ENCODE measurements at places on chromosomes 4 and X.

GRCh38 chr4:37383579-37384229 lies 139.2 kb downstream of the NWD2 start:
- DNase-seq = peak; percentile 50

DNA sequence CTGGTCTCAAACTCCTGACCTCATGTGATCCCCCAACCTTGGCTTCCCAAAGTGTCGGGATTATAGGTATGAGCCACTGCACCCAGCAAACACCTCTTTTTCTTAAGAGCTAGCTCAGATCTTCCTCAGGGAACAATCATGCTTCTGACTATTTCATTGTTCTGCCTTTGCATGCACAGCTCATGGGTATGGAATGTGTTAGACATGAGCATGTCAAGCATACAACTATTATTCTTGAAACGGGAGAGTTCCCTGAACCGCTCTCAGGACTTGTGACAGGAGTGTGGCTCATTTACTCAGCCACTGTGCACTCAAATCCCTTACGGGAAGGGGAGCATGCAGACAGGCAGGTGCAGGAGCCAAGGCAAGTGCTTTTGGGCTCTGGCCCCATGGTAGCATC lies 231.7 kb upstream of the TAPT1 start:
- DNase-seq = no peak

DNA sequence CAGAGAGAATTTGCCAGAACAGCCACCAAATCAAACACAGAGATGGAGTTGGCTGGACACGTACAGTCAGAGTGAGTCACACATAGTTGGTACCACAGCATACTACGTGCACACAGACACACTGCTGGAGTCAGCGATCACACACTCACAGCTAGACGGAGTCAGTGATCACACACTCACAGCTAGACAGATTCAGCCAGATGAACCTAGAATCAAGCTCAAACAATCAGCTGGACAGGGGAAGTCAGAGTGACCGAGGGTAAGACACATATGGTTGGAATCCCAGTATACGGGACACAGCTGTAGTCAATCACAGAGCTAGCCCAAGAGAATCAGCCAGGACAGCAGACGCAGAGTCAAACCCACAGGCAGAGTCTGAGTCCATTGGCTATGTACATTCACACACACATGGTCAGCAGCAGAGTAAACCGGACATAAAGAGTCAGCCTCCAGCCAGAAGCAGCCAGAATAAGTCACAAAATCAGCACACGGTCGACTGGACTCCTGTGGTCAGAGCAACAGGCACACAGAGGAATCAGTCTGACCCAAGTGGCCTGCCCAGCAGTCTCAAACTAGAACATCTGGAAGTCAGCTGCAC lies 4.6 kb downstream of the SLC38A5 start:
- peak; percentile 18 for DNase-seq

DNA sequence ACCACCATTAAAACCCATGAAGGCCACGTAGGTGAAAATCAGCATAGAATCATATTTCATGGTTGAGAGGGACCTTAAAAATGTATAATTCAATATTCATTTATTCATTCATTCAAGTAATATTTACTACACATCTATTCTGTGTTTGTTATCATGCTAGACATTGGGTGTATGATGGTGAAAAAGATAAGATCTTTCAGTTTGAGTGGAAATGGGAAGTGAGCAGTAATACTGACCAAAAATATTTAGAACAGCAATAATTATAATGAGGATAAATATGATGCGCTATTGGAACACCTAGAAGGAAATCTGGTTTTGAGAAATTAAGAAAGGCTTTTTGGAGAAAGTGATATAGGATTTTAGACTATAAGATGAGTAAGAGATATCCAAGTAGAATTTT lies 28.0 kb downstream of the DKK2 start:
- no peak for DNase-seq

GRCh38 chr4:10084651-10085358 lies 31.8 kb downstream of the WDR1 start:
- no peak for DNase-seq

DNA sequence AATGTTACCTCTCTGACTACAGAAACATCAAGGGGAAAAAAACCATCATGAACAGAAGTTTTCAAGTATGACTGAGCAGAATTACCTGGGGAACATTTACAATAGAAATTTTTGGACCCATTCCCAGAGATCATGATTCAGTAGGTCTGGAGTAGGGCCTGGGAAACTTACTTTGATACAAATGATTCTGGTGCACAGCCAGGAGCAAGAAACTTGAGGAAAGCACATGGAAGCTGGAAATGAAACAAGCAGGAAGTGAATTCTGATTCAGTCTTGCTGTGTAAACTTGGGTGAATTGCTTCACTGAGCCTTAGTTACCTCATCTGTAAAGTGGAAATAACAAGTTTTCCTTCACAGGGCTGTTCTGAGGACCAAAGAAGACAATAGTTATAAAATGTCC lies 192.5 kb upstream of the TAPT1 start:
- DNase-seq = no peak

DNA sequence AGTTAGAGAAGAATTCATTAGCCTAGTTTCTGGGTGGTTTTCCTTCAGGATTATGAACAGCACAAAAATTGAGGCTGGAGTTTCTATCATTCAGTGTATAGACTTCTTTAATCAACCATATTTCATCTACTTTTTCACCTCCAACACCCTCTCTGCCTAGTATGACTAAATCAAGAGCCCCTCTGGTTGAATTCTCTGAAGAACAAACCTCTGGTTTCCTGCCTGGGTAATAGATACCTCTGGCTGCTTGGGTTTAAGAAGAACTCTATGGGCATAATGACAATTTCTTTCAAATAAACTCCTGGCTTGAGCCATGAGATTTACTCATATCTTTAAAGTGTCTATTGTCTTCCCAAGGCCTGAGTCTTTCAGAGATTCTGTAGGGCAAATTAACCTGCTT lies 66.5 kb downstream of the C4orf33 start:
- no peak for DNase-seq

DNA sequence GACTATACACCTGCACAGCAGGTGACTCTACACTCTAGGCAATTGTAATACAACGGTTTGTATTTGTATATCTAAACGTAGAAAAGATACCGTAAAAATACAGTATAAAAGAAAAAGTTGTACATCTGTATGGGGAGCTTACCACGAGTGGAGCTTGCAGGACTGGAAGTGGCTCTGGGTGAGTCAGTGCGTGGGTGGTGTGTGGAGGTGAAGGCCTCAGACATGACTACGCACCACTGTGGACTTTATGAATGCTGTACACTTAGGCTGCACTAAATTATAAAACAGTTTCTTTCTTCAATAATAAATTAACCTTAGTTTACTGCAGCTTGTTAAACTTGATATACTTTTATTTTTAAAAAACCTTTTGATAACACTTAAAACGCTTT lies 85.0 kb upstream of the FAT1 start:
- DNase-seq = no peak

GRCh38 chr4:103012060-103012459 lies 7.4 kb downstream of the SLC9B1 start:
- DNase-seq = peak; percentile 45

DNA sequence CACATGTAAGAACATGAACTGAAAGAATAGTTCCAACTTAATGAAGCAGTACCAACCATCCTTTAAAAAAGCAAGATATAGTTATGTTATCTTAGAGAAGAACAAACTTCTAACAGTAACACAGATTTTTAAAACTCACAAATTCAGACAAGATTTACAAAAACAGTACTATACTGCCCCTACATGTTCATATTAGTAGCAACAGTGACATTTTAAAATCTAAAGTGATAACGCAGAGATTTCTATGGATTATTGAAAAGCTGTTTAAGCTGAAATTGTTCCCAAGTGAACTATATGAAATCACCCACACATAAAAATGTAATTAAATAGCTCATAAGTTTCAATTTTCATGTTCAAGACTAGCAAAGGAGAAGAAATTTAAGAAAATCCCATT lies 166.0 kb downstream of the FBXW7 start:
- no peak for DNase-seq

DNA sequence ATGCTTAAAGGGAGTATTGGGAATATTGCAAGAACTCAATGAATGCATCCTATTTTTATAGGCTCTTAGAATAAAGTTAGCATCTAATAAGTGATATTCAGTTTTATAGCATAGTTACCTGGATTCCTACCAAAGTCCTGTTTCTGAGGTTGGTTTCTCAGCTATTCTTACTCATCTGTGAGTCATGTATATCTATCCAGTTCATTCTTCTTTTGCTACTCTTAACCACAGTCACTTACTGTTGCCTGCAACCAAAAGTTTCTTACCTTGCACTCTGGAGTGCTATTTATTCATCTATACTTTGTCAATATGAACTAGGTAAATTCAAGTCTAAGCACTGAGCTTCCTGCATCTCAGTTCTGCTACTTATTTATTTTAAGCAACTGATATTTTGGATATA lies 322.5 kb downstream of the HS3ST1 start:
- DNase-seq = no peak

- peak; percentile 26 for DNase-seq
Observed at GRCh38 chr4:74793757-74794381, 454 bp downstream of the BTC start.

DNA sequence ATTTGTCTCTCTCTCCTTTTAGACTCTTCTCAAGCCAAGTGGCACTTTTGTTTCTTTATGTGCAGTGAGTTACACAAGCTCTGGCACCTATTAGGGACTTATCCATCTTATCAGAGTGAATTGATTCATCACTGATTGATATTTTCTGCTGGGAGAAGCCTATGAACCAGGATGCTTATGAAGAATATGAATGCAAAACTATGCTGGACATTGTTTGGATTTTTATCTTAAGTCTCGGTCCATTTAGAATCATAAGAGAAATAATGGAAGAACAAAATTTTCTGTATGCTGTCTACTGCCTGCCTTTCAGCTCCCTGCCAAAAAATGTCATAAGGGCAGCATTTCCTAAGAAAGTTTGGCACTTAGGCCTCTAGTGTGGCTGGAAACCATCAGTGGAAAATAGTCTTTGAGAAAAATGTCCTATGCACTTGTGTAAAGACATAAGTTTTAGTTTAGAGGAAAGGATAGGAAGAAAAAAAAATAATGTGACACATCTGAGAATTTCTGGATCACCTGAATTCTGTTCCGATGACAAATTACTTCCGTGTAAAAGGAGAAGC lies 365.7 kb upstream of the MAD2L1 start:
- DNase-seq = peak; percentile 23

GRCh38 chr4:6271701-6272465 lies 2.2 kb downstream of the WFS1 start:
- DNase-seq = no peak

GRCh38 chr4:40241941-40242340 lies 45.1 kb downstream of the RHOH start:
- no peak for DNase-seq

DNA sequence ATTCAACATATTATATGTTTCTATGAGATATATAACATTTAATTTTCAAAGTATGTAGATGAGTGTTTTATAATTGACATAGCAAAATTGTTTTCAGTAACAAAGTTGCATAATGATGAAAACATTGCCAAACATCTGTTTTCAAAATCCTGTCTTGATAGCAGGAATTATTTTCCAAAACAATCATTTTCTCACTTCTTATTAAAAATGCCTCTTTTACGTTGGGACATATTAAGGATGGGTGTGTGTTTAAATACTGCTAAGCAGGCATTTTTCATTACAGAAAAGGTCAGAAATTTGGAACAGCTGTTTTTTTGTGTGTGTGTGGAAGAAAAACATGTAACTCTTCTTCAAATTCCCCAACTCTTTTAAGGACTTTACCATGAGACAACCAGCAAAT lies 452.0 kb downstream of the SPRY1 start:
- peak; percentile 20 for DNase-seq

DNA sequence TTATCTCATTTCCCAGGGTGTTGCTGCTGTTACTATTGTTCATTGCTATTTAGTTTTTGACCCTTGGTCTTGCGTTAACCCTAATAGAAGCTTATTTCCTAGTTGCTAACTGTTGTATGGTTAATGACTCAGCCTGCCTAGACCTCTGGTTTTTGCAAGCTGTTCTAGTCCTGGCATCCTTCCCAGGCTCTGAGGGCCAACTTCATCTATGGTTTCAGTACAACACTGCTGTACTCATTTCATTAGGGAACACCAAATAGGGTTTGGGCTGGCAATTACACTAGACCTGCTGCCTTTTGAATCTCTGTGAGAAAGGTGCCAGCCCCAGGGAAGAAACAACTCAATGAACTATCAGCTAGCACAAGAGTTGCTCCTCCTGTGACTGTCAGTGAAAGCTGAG lies 59.6 kb downstream of the DCX start:
- DNase-seq = peak; percentile 1

GRCh38 chrX:116490104-116490503 lies 27.3 kb upstream of the CT83 start:
- no peak for DNase-seq

GRCh38 chr4:8316251-8316771 lies 46.8 kb downstream of the HTRA3 start:
- DNase-seq = no peak

- DNase-seq = no peak
Observed at GRCh38 chrX:135437867-135438733, 16.4 kb downstream of the SMIM10L2A start.

GRCh38 chr4:120691536-120691935 lies 231.0 kb downstream of the PRDM5 start:
- DNase-seq = peak; percentile 32
